Suppressor macrophage (primary cell): ENCODE measurements at places on chromosomes 12 and 14.

GRCh38 chr12:6961695-6962284 lies 8.7 kb downstream of the PHB2 start:
- peak; percentile 73 for DNase-seq

DNA sequence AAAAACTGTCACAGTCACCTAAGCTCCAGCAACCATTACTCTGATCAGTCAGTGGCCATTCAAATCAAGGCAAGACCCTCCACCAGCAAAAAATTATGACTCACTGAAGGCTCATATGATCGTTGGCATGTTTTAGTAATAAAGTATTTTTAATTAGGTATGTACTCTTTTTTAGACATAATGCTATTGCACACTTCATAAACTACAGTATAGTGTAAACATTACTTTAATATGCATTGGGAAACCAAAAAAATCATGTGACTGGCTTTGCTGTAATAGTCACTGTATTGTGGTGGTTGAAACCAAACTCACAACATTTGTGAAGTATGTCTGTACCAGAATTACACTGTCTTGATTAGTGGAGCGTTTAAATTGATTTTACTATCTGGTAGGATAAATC lies 134.5 kb upstream of the GARIN6 start:
- DNase-seq: no peak

DNA sequence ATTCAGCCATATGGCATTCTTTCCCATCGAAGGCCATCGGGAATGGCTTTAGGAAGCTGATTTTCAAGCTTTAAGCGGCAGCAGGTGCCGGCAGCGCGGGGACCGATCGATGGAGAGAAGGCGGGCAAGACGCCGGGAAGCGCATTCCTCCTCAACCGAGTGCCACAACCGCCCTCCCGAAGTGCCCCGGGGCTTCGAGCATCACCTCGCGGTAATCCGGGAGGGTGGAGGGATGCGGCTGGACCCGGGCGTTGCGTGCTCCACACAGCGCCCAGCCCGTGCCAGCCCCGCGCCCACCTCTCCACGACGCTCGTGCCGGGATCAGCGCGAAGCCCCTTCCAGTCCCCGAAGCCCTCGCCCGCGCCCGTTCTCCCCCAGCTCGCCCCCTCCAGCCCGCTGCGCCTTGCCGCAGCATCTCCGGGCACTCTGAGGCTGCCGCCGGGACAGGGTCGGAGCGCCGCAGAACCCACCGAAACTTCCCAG lies 3.2 kb downstream of the USP44 start:
- peak; percentile 21 for DNase-seq

DNA sequence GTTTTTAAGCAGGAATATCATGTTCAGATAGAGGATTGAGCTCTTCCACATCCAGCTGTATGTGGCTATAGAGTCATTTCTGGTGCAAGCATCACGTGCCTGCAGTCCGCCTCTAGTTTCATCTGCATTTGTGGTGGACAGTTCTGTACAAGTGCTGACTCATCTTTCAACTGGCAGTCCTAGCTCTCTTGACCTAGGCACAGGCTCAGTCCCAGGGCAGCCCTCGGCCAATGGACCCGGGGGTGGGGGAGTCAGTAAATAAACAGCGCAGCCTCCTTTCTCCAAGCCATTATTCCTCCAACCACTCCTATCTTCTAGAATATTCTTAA lies 41.8 kb upstream of the FRMD6 start:
- no peak for DNase-seq

GRCh38 chr12:25332143-25332542 lies 81.4 kb upstream of the KRAS start:
- DNase-seq: no peak

GRCh38 chr12:30843211-30843610 lies 83.3 kb upstream of the TSPAN11 start:
- DNase-seq: no peak

- DNase-seq: no peak
These were observed 17.0 kb downstream of the TPCN1 start for GRCh38 chr12:113238309-113238708.

DNA sequence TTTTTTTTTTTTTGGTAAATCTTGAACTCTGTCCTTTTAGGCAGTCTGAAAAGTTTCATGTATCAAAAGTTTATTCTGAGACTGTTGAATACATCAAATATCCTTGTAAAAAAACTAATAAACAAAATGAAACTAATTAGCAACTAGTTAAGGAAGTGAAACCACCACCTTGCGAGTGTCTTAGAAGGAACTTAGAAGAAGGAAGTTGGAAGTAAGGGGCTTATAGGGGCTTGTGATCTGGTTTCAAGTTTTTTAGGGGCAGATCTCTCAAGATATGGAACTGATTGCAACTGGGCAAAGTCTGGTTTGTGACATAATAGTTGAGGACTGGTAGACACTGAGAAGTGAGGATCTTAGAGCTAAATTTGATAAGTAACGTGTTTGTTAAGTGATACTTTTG lies 748.8 kb downstream of the C12orf50 start:
- DNase-seq: peak; percentile 3

- no peak for DNase-seq
These were observed 17.1 kb downstream of the LUM start for GRCh38 chr12:91094032-91094662.

DNA sequence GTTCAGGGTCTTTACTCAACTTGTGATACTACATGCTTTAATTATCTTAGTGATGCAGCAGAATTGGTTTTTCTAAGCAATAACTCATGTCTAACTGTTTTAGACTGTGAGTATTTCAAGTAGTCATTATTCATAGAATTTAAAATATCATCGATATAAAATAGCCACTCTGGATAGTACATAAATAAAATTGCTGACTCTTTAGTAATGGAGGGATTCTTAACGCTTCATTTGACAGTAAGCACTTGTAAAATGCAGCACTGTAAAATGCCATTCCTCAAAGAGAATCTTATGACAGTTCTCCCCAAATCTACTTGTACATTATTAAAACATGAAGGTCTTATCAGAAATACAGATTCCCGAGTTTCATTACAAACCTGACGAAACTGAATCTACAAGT lies 262.8 kb upstream of the LRFN5 start:
- no peak for DNase-seq

DNA sequence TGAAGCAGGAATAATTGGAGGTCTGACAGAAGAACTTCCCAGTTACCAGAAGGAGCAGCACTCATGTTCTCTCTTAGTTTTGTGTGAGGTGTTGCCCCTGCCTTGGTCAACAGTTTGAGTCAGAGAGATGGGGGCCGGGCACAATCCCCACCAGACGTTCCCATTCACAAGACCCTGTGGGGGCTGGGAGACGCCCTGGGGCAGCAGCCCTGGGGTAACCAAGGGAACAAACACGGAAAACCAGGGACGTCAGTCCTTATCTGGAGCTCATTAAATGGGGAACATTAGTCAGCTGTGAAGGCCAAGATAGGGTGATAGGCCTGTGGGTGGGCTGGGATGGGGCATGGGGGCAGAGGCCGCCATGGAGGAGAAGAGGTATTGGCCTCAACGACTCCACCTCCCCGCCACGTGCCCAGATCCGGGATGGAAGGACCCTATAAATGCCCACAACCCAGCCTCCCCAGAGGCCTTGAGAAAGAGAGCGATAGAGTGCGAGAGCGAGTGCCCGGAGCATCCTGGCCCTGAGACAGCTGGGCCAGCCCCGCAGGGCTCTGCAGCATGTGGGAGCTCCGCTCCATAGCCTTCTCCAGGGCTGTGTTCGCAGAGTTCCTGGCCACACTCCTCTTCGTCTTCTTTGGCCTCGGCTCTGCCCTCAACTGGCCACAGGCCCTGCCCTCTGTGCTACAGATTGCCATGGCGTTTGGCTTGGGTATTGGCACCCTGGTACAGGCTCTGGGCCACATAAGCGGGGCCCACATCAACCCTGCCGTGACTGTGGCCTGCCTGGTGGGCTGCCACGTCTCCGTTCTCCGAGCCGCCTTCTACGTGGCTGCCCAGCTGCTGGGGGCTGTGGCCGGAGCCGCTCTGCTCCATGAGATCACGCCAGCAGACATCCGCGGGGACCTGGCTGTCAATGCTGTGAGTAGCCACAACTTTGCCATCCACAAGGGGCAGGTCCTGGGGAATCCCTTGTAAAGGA lies at the start of gene AQP2:
Gene AQP2, plus strand, starts transcription at position 465 of the 979 bp plus-strand sequence. Its CDS starts 94 bp downstream, at position 559.
- no peak for DNase-seq
